Stimulated activated CD8-positive, alpha-beta memory T cell treated with anti-CD3 and anti-CD28 coated beads, Interleukin-2, amount 100 ng/mL, for 1 hour (primary cell): ENCODE measurements at places on chromosomes 2 and 18.
A peak's percentile ranks its signal among the peaks of the same experiment; 100 is the strongest.

DNA sequence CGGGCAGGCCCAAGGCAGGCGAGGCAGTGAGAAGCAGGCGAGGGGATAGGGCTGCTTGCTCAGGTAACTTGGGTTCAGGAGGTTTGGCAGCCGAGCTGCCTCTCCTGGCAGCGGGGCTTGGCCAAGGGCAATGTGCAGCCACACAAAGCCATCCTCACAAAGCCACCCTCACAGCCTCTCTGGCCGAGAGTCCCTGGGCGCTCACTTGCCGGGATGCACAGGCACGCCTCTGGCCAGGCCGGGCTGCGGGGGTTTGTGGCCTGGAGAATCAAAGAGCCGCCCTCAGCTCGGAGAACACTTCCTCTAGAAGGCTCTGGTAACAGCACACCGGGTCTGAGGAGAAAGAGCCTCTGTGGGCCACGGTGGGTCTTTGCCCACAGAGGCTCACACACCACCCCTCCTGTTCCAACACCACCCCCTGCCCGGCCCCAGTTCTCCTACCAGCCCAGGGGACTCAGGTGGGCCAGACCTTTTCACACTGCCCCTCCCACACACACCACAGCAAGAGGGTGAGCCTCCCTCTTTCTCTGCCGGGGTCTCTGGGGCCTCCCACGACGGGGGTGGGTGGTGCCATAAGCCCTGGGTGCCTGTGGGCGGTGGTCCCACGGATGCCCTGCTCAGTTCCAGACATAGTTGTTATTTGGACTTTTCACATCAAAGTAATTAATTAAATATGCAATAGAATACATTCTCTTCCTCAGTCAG, 186.9 kb downstream of the ZFP36L2 start:
- DNase-seq: no peak

DNA sequence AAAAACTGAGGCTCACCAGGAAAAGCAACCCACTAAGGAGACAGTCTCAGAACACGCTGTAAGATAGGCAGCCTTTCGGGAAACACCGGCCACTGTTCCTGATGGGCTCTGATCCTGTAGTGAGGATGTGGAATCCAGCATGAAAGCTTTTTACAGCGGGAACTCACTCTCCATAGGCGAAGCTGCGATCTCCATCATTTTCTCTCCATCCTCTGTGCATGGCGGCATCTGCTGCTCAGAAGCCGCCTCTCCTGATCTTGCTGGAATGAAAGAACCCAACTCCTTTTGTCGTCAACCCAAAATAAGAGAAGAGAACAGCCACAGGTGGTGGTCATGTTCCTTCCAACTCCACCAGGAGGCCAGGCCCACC, 49.9 kb downstream of the TMEM18 start:
- no peak for DNase-seq

DNA sequence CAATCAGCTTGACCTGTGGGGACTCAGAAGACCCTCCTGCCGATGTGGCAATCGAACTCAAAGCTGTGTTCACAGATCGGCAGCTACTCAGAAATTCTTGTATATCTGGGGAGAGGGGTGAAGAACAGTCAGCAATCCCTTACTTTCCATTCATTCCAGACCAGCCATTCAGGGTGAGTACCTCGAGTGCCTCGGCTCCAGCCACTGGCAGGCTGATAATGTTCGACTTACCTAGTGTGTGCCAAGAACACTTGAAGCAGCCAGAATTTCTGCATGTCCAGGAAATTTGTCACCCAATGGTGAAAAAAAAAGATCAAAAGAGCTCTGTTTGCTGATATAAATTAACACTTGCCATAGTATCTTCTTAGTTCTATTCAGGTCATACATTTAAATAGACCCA, 2.3 kb downstream of the LGALSL start:
- no peak for DNase-seq

DNA sequence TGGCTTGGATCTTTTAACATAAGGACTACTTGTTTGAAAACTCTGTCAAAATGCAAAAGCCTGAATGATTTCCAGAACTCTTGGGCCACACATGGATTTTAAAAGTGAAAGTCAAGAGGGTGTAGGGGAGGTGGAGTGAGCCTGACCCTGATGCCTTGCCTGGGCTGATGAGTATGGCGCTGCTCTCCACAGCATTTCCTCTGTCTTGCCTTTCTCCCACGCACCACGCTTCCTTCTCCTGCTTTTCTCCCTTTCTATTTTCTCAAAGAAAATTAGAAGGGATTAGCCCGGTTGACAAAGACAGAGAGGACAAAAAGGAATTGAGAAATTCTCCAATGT, 207.0 kb upstream of the CCDC68 start:
- DNase-seq: no peak

GRCh38 chr2:28084564-28084963, 194.0 kb downstream of the BABAM2 start:
- no peak for DNase-seq

DNA sequence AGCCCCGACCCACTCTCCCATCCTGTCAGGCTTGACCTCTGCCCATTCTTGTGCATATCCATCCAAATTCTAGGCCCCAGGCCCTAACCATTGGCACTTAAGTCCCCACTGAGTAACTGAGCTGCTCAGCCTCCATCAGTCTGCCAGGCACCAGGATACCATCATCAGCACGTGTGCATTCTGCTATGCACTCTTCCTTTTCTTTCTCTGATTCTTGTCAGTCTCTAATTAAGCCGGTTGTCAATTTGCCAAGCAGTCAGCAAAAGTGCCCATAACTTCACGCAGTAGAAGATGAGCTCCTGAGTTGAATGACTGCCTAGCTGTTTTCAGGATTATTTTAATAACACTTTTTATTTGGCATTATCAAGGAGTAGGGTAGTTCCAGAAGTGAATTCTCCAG, 107.2 kb downstream of the FEZ2 start:
- no peak for DNase-seq

GRCh38 chr18:35083174-35083712, 42.0 kb downstream of the MAPRE2 start:
- no peak for DNase-seq

- DNase-seq: no peak
Measured at GRCh38 chr2:121203591-121204249, 81.3 kb downstream of the TFCP2L1 start.

DNA sequence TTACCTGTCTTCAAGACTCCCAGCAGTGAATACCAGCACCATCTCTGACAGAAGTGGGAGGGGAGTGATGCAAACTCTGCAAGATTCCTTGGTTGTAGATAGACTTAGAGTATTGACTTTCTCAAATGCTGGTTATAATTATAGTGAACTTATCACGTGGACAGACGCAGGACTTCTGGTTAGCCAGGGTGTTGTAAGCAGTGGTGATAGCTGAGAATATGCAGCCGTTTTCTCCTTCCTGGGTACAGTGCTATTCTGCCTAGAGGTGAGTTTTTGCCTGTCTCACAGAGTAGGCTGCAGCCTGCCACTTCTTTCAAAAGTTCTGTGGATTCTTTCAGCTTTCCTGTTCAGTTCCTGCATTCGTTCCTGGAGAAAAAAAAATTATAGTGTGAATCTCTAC, 733 bp upstream of the CXCR2 start:
- no peak for DNase-seq

DNA sequence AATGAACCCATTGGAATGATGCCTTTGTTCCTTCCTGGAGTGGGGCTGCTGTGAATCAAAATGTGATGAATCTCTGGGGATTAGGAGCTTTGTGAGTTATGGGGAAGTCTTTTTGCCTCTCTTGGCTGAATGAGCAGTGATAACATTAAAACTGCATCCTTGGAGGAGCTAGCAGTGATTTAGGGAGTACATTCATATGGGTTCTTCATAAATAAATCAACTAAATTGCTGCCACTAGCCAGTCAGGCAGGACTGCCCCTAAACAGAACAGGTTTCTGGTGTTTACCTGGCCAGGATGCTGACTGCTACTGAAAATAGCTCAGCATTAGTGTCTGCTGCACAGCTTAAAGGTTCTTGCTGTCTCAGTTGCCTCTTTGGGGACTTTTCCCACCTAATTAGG, 244.5 kb upstream of the MEX3C start:
- DNase-seq: no peak

DNA sequence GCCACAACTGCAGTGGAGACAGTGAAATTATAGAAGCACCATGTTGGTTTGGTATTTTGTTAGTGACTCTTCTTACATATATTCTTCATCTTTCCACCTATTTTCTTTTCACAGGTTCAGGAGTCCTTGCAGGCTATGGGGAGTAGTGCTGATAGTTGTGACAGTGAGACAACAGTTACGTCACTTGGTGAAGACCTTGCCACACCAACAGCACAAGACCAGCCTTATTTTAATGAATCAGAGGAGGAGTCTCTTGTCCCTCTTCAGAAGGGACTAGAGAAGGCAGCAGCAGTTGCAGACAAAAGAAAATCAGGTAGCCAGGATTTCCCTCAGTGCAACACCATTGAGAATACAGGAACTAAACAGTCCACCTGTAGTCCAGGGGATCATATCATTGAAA, 23.6 kb downstream of the ITPRID2 start:
- no peak for DNase-seq

DNA sequence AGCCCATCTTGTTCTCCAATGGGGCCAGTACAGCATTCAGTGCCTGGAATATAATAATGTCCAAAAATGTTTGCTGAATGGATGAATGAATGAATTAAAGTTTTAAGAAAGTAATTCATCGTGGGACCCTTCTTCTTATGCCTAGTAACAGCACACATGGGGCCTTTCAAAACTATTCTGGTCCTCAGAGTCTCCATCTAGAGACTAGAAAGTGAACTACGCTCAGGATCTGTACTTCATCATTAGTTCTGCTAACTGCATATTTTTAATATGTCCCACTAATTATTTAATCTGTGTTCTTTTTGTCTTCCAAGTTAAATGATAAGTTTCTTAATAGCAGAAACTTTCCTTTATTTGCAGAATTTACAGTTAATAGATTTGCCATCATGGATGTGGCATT, 172.5 kb downstream of the SMAD2 start:
- DNase-seq: no peak

GRCh38 chr2:179571252-179571651, 290.2 kb downstream of the ZNF385B start:
- DNase-seq: no peak

- no peak for DNase-seq
Measured at GRCh38 chr2:241882091-241882625, 12.6 kb downstream of the RTP5 start.

GRCh38 chr2:39546409-39546808, 109.3 kb upstream of the MAP4K3 start:
- DNase-seq: no peak

DNA sequence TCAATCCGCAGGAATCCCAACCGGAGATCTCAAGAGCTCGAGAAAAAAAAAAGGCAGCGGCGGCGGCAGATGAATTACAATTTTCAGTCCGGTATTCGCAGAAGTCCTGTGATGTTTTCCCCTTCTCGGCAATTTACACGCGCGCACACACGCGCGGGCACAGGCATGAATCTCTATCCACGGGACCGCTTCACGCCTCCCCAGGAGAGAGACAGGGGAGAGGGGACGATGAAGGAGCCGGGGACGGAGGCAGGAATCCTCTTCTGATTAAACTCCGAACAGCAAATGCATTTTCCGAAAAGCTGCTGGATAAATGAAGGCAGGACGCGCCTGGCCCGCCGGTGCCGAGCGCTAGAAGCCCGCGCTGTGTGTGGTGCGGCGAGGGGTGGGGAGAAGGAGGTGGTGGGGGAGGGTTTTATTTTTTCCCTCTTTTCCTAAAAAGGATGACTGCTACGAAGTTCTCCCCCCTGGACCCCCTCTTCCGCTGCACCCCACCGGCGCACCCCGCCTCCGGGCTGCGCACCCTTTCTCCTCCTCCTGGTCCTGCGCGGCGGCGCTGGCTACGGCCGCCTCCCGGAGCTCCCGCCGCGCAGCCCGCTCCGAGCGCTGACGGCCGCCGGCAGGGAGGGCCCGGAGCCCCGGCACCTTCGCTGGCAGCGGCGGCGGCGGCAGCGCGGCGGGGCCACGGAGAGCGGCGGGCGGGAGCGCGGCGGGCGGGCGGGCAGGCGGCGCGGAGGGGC, at the start of gene BCL2:
BCL2 (minus strand) TSS at position 387 of the 740 bp plus-strand sequence.
- DNase-seq: peak; percentile 34

DNA sequence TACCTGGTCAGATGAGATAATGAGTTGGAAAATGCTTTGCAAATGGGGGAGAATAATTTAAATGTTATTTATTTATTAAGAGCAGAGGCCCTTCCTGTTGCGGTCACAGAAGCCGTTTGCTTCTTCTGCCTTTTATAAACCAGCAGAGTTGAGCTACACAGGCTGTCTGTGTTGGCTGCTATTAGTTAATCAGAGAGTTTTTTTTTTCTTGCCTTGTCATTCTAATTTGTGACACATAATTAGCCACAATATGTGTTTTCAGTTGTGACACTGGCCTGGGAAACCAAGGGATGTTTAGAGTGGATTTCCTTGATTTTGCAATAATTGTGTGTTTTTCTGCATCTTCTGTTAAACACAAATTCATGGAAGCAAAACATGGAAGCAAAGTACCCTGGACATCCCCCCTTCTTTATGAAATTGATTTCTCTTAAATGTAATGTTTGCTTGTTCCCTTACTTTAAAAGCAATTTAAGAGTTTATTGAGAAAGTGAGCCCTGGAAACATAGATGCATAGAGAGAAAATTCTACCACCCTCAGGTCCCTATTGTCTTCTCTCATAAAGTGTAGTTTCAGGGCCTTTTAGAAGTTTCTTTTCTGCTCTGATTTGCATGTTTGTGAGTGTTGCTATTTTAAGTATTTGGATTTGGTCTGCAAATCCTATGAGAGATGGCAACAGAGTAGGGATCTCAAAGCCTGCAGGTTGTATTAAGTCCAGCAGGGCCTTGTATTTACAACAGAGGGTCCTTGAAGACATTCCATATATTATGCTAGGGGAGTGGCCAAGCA, 22.8 kb upstream of the IL37 start:
- no peak for DNase-seq

DNA sequence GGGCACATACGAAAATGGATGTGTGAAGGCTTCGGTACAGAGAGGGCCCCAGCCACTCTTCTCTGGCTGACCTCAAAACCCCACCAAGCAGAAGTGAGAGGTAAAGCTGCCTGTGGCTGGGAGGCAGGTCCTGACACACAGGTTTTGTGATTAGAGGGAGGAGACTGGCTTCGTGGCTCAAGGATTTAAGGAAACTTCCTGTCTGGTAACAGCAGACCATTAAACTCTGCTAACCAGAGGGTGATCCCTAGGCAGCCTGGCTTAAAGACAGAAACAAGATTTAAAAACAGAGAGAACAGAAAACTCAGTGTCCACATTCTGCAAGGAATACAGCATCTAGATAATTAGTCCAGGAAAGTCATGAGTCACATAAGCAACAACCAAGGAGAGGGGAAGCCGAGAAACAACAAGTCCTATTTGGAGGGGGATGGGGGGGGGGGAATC, 101.9 kb downstream of the NFATC1 start:
- no peak for DNase-seq

DNA sequence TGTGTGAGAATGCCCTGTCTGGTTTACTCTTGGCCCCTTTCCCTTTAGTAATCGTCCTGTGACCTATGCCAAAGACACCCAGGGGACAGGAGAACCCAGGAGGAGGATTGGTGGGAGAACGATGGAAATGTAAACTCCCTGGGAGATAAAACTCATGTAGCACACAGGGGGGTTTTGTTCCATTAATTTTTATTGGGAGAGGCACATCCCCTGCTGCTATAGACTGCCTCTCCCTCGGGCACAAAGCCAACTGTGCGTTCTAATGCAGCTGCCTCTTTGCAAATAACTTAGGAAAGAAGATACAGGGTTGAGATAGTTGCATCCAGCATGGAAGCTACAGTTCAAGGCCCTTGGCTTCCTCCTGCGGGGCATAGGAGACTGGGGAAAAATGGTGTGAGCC, 489.6 kb downstream of the SLC4A3 start:
- DNase-seq: no peak

- no peak for DNase-seq
Measured at GRCh38 chr2:38264396-38265221, 112.5 kb downstream of the ATL2 start.
